ENCODE measurements at places on chromosomes 4 and X.

DNA sequence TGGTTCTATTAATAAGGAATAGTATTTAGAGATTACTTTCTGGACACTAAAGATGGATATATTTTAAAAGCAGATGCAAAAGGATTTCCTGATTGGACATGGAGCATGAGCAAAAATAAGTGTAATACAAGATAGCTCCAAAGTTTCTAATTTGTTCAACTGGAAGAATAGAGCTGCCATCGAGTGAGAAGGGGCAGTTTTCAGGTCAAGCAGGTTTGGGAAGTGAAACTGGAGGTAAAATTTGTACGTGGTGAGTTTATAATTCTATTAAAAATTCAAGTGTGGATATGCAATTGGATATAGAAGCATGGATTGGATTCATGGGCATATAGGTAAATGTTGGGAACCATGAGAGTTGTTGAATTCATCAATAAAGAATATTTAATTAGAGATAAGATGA lies 31.8 kb downstream of the PRDM8 start:
- DNase-seq: no peak

DNA sequence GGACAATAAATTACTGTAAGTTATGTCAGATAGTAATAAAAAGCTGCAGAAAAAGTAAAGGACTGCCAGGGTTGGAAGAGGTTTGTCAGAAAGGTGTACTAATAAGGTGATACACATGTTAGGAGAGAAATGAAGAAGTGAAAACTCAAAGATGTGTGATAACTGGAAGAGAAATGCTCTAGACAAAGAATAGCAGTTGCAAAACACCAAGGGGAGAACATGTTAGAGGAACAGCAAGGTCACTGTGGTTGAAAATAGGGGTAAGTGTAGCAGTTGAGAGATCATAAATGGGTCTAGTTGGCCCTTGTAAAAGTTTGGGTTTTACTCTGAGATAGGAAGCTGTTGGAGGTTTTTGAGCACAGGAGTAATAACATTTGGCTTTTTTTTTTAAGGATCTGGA lies 46.9 kb downstream of the HSPA4L start:
- DNase-seq: no peak

GRCh38 chr4:151991884-151992167 lies 231.0 kb upstream of the GATB start:
- no peak for DNase-seq

GRCh38 chr4:164396439-164396838 lies 357.5 kb upstream of the SMIM31 start:
- DNase-seq: no peak

DNA sequence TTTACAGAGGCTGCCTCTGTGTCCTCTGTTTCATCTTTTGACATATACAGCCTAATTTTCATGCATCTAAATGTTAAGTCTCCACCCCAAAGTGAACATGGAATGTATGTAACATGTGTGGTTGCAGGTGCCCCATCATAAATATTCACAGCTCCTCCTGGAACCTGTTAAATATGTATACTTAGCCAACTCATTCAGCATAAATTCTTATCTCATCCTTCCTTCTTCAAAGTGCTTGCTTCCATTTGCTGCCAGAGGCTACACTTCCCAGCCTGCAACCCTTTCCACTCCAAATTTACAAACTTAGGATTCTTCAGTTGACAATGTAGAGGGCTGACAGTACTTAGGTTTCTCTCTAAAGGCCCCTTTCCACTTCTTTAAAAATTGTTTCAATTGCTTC lies 60.6 kb downstream of the F8 start:
- no peak for DNase-seq

DNA sequence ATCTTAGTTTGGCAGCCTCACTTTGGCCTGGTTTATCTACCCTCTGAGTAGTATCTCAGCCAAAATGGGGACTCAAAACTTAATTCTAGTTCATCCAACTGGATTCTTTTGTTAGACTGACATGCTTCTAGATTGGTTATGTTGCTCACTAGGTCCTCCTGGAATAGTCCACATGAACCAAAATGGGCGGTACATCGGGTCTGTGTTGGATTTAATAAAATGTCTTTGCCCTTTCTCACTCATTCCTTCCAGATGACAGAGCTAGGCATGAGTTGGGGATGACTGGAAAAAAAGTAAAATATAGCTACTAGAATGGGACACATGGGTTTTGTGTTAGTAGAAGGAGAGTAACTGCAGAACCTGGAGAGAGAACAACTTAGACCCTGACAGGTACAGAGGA lies 247.9 kb downstream of the CCSER1 start:
- no peak for DNase-seq

GRCh38 chr4:22634541-22635181 lies 58.1 kb upstream of the GBA3 start:
- DNase-seq: no peak

- DNase-seq: no peak
Measured at GRCh38 chrX:48784726-48785125, 1.7 kb upstream of the GATA1 start.

- DNase-seq: no peak
Measured at GRCh38 chrX:11564546-11564945, 101.2 kb downstream of the ARHGAP6 start.

DNA sequence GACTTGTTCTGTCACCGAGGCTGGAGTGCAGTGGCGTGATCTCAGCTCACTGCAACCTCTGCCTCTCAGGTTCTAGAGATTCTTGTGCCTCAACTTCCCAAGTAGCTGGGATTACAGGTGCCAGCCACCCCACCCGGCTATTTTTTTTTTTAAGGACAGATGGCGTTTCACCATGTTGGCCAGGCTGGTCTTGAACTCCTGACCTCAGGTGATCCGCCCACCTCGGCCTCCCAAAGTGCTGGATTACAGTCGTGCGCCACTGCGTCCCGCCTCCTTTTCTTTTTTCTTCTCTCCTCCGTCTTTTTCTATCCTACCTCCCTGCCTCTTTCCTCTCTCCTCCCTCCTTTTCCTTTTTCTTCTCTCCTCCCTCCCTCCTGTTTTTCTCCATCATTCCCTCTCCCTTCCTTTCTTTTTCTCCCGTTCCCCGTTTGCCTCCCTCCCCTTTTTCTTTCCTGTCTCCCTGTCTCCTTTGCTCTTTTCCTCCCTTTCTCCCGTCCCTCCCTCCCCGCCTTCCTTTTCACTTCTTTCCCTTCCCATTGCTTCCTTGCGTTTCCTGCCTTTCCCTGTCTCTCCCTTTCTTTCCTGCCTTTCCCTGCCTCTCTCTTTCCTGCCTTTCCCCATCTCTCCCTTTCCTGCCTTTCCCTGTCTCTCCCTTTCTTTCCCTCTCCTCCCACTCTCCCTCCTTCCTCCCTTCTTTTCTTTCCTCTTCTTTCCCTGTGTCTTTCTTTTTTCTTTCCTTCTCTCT lies 2.1 kb upstream of the SLC25A6 start:
- DNase-seq: no peak

Data from cortex of kidney (tissue), 1 donor.